Nasal cavity respiratory epithelium epithelial cell of viscerocranial mucosa (primary cell): ENCODE measurements at places on chromosomes 7 and 10. TPM values are rescaled to one million over a fixed set of nuclear protein-coding genes. Genes with fewer than 3 reads are reported as not detected.

Gene MYH16
- total RNA-seq: under 0.01 and 0.36 TPM in 2 replicates

Gene EPO
- total RNA-seq: not detected in 2 replicates

Gene FAM180A
- 0.14 and 0.34 TPM in 2 replicates for total RNA-seq

Gene LRRC61
- 10.8 and 11.6 TPM in 2 replicates for total RNA-seq

Gene BMPER
- total RNA-seq: under 0.01 and 0.14 TPM in 2 replicates

Gene OR2A7
- total RNA-seq: 1.6 and 2.1 TPM in 2 replicates

Gene PWWP2B
- 42.7 and 43.1 TPM in 2 replicates for total RNA-seq

Gene SUN3
- 1.4 TPM in 1 of 2 replicates, not detected in the other for total RNA-seq

Gene ZNF488
- total RNA-seq: under 0.01 and 0.78 TPM in 2 replicates

Gene CPEB3
- 3.1 and 4.0 TPM in 2 replicates for total RNA-seq

Gene SLC26A4
- total RNA-seq: 0.43 and 0.68 TPM in 2 replicates

Gene IDE
- 32.2 and 32.5 TPM in 2 replicates for total RNA-seq

Gene TBC1D12
- 11.2 and 12.6 TPM in 2 replicates for total RNA-seq

Gene PLXDC2
- total RNA-seq: 5.5 and 32.0 TPM in 2 replicates

Gene KIF5B
- total RNA-seq: 219 and 225 TPM in 2 replicates

Gene CACNB2
- total RNA-seq: 0.34 TPM in 1 of 2 replicates, not detected in the other

Gene HIP1
- 5.8 and 7.2 TPM in 2 replicates for total RNA-seq

Gene MINDY4
- 1.4 and 3.5 TPM in 2 replicates for total RNA-seq

Gene XPNPEP1
- 75.2 and 138 TPM in 2 replicates for total RNA-seq

Gene NEUROD6
- total RNA-seq: not detected in 2 replicates

Gene SLC13A1
- not detected in 2 replicates for total RNA-seq

Gene BLNK
- 3.4 and 10.6 TPM in 2 replicates for total RNA-seq

Gene SOSTDC1
- not detected in 2 replicates for total RNA-seq

Gene ZFAND2A
- total RNA-seq: 27.8 and 62.2 TPM in 2 replicates

Gene TMEM213
- total RNA-seq: not detected in 2 replicates

Gene CPA5
- not detected in 2 replicates for total RNA-seq

Gene ABCC2
- total RNA-seq: 0.34 and 0.71 TPM in 2 replicates

Gene FKBP6
- total RNA-seq: not detected in 2 replicates

Gene CLDN4
- 44.1 and 64.8 TPM in 2 replicates for total RNA-seq

Gene SUGCT
- total RNA-seq: 4.5 and 6.5 TPM in 2 replicates

Gene GNGT1
- not detected in 2 replicates for total RNA-seq

Gene ZNF800
- 15.7 and 28.2 TPM in 2 replicates for total RNA-seq

Gene TMEM273
- total RNA-seq: 0.34 TPM in 1 of 2 replicates, not detected in the other

Gene JCAD
- under 0.01 and 0.43 TPM in 2 replicates for total RNA-seq

Gene HOXA7
- total RNA-seq: not detected in 2 replicates

Gene CPN1
- total RNA-seq: not detected in 2 replicates

Gene CROT
- total RNA-seq: 10.3 and 31.6 TPM in 2 replicates

Gene OR2A5
- total RNA-seq: not detected in 2 replicates

Gene C7orf25
- total RNA-seq: 4.4 and 8.2 TPM in 2 replicates

Gene AKR1C8
- not detected in 2 replicates for total RNA-seq

Gene FFAR4
- total RNA-seq: not detected in 2 replicates

Gene GPNMB
- total RNA-seq: 83.7 and 1,859 TPM in 2 replicates

Gene GHRHR
- not detected in 2 replicates for total RNA-seq

Gene PAPOLB
- under 0.01 TPM in 1 of 2 replicates, not detected in the other for total RNA-seq

Gene UPK3B
- 1.4 and 6.7 TPM in 2 replicates for total RNA-seq

Gene OGDHL
- under 0.01 and 0.14 TPM in 2 replicates for total RNA-seq

Gene CALHM3
- total RNA-seq: not detected in 2 replicates

Gene ANKRD1
- total RNA-seq: under 0.01 and 1.4 TPM in 2 replicates

Gene RET
- total RNA-seq: 0.68 and 0.85 TPM in 2 replicates

Gene MMRN2
- 0.21 and 8.9 TPM in 2 replicates for total RNA-seq

Gene CPED1
- 0.50 TPM in 1 of 2 replicates, not detected in the other for total RNA-seq

Gene ALOX5
- under 0.01 and 5.6 TPM in 2 replicates for total RNA-seq

Gene GNB2
- 82.7 and 130 TPM in 2 replicates for total RNA-seq

Gene ANKRD30A
- total RNA-seq: not detected in 2 replicates

Gene HDAC9
- total RNA-seq: 29.7 and 46.5 TPM in 2 replicates
